Activated CD4-positive, alpha-beta T cell treated with anti-CD3 and anti-CD28 coated beads, Interleukin-2, Interleukin-6, amounts not matched to agents 100 ng/mL and 50 ng/mL, durations not matched to agents 16 hours and 8 hours (primary cell): ENCODE measurements at places on chromosomes 7 and 10.

DNA sequence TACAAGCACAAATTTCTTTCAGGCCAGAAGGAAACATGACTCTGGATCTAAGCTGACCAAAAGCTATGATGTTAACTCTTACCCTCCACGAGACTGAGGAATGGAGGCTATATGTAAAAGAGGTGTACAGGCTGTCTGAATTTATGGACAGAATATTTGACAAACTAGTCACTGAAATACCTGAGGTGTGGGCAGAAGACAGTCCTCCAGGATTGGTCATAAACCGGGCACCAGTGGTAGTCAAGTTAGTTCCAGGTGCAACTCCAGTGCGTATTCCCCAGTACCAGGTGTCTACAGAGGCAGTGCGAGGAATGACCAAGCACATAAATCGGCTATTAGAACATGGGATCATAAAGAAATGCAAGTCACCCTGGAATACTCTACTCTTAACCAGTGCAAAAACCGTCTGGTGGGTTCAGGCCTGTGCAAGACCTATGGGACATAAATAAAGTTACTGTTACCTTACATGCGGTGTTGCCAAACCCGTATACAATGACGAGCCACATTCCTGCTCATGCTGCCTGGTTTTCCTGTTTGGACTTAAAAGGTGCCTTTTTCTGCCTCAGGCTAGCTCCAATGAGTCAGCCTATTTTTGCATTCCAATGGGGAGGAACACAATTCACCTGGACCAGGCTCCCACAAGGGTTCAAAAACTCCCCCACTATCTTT is 6.7 kb upstream of the CYREN start:
- no peak for DNase-seq

GRCh38 chr7:105707967-105708762 is 126.9 kb upstream of the EFCAB10 start:
- DNase-seq: no peak

GRCh38 chr10:60237977-60238758 is 151.5 kb downstream of the ANK3 start:
- peak; percentile 83 for DNase-seq

DNA sequence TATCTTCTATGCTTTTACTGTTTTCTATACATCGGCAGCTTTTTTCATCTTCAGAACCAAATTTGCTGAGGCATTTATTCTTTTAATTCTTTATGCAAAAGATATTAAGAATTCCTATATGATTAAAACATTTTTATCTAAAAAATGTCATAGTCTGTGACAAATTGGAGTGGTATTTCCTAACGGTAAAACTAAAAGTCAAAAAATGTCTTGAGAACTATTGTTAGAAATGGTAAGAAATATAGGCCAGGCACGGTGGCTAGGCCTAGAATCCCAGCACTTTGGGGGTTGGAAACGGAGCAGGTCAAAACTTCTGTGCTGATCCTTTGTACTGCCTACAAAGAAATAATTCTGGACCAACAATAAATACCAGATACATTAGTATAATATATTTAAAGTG is 57.7 kb upstream of the PRR15 start:
- no peak for DNase-seq

- DNase-seq: no peak
Measured at GRCh38 chr7:158186864-158187693, 400.5 kb downstream of the PTPRN2 start.

DNA sequence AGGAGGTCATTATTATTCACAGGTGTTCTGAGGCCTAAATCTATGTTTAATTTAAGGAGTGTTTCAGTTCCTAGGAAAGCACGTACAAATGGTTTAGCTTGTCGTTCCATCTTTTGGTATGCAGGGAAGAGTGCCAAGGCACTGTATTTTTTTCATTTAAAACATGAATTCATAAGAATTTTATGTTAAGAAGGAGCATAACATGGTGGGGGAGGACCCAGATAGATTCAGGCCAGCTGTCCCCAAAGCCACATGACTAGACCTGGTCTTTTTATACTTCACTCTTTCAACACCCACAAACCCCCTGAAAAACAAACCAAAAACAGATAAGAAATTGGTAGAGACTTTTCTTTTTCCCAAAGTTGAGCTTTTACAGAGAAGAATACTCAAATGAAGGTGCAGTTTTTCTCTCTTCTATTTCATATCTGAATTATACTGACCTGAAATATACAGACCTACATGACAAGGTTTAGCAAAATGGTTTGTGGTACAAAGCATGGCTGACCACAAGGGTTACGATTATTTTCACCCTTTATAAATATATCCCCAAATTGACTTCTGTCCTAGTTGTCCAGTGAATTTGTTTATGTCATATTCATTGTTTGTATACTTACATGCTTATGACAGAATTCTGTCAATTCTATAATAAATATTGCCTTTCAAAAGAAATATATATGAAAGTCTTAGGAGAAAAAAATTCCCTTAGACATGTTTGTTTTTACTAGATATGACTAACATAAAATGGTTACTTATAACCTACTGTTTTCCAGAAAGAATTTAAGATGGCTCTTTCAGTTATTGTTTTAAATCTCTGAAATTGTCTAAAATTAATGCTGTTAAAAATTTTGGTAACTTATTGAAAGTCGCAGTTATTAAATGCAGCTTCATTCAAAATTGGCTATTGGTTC is 71.3 kb downstream of the AP3M1 start:
- DNase-seq: no peak

- DNase-seq: no peak
Measured at GRCh38 chr7:77944183-77945182, 145.9 kb downstream of the PHTF2 start.

DNA sequence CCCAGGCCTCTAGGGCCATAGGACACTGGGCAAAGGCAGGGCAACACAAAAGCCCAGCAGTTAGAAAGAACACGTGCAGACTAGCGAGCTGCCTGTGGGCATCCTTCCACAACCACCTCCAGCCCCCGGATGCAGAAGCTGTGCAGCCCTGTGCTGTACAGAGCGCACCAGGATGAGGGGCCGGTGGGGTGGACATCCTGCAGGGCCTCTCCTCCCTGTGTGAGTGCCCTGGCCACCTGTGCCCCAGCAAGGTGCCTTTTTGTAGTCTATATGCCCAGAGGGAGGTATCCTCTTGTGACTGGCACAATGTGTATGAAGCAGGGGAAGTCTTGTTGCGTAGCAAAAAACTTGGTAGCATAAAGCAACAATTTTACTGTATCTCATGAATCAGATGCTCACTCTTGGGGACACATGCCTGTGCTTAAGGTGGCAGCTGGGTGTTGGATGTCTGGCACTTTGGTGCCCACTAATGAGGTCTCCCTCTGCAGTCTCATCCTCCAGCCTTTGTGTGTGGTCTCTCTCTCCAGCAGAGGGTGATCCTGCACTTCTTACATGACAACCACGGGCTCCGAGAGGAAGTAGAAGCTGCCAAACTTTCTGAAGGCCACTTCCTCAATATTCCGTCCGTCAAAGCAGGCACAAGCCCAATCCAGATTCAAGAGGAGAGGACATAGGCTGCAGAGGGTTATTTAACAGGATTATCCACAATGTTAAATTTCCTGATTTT is 8.7 kb downstream of the NCAPG2 start:
- peak; percentile 39 for DNase-seq

DNA sequence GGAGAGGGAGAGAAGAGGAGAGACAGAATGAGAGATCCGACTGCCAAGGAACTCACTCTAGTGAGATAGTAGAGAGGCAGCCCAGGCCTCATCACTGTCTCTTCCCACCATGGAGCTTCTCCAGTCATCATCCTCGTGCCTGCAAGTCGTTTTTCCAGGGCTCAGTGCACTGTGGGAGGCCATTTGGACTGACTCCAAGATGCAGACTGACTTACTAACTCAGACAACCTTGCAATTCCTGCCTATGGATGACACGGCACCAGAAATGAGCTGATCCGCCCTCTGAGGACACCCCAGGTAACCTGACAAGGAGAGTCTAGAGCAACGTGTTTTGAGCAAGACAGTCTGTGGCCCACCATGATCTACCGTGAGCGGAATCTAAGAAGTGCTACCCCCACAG is 154.9 kb downstream of the GLI3 start:
- no peak for DNase-seq

- no peak for DNase-seq
Measured at GRCh38 chr10:121645696-121646095, 47.5 kb upstream of the FGFR2 start.

- no peak for DNase-seq
Measured at GRCh38 chr7:149800169-149800555, 26.8 kb upstream of the ZNF467 start.

GRCh38 chr10:61609701-61610100 is 53.0 kb upstream of the CABCOCO1 start:
- no peak for DNase-seq

DNA sequence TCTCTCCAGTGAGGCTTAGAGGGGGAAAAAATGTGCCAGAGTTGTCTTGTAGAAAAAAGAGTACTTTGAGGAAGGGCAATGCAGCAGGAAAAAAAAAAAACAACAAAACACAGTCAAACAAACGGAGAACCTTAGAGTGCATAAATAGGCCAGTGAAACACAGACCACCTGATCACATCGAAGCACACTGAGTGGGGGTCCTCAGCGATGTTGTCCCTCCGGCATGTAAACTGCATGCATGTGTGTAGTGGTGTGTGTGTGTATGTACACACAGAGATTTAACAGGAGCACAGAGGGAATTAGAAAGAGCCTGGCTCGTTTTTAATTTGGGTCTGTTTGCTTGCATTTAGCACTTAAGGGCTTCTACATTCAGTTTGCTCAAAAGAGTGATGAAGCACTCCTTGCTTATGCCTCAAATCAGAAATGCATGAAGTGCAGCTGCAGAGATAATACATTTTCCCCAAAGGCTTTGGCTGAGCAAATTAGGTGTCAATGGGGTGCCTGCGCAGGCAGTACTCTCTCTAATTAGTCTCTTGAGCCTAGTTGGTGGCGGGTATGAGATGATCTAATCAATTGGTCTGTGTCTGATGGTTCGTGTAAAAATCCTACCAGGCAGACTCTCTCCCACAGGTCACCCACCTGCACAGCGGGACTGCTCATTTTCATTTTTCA is 62.7 kb upstream of the FZD1 start:
- DNase-seq: no peak

GRCh38 chr10:115879372-115880089 is 393.5 kb downstream of the GFRA1 start:
- no peak for DNase-seq

GRCh38 chr7:90706072-90706716 is 110.1 kb downstream of the CDK14 start:
- DNase-seq: no peak

DNA sequence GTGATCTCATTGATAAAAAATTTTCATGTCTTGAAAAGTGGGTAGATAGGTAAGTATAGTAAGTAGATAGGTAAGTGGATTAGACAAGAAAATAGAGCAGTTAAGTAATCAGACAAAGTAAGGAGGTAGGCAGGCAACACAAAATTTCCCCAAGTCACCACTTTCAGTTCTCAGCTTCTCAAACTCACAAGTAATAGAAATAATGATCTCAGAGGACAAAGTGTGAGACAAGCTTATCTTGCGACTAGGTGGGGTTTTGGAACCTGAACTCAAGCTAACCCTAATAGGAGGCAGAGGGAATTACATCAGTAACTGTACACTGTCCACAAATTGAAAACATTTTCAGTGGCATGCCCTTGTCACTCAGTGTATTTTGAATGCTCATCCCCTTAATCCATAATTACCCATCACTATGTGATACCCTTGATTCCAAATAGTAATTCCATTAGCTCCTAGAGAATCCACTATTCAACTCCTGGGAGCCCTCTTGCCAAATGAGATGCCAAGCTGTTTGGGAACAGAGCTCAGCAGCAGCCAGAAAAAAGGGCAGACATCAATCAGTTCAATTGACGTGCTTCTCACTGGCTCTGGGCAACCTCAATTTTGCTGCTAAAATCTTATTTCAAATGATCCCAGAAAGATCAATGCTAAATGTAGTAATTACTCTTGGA is 703.2 kb downstream of the XPNPEP1 start:
- no peak for DNase-seq

DNA sequence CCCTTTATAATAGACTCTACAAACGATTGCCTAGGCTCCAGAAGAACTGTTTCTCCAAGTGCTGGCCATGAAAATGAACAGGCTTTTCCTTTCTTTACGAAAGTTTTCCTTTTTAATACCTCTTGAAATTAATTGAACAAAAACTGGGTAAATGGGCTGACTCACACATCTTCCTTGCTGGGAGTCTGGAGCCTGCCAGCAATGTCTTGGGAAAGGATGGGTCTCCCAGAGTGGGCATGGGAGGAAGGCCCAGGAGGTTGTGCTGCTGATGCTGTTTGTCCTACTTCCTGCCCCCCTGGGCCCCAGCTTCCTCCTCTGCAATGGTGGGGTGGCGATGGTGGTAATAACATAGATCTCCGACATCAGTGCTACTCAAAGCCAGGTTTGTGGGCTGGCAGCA is 174.1 kb downstream of the RPS24 start:
- DNase-seq: no peak

- DNase-seq: no peak
Measured at GRCh38 chr7:136869991-136870865, 1.8 kb downstream of the CHRM2 start.

GRCh38 chr10:76113952-76114351 is 682.5 kb downstream of the LRMDA start:
- DNase-seq: no peak

GRCh38 chr10:8927705-8928104 is 873.2 kb downstream of the GATA3 start:
- DNase-seq: no peak

GRCh38 chr7:155986497-155987160 is 174.4 kb upstream of the SHH start:
- no peak for DNase-seq

- no peak for DNase-seq
Measured at GRCh38 chr7:71015252-71015900, 116.6 kb upstream of the GALNT17 start.

- no peak for DNase-seq
Measured at GRCh38 chr7:34425194-34425593, 232.8 kb upstream of the NPSR1 start.

DNA sequence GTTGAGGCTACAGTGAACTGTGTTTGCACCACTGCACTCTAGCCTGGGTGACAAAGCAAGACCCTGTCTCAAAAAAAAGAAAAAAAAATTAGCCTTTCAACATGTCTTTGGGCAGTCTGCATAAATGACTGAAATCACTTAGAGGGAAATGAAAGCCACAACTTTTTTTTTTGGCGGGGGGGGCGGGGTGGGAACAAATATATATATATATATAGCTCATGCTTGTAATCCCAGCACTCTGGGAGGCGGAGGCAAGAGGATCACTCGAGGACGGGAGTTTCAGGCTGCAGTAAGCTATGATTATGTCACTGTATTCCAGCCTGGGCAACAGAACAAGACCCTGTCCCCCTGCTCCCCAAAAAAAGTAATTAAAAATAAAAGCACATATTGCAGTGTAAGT is 23.4 kb upstream of the MICU1 start:
- no peak for DNase-seq

DNA sequence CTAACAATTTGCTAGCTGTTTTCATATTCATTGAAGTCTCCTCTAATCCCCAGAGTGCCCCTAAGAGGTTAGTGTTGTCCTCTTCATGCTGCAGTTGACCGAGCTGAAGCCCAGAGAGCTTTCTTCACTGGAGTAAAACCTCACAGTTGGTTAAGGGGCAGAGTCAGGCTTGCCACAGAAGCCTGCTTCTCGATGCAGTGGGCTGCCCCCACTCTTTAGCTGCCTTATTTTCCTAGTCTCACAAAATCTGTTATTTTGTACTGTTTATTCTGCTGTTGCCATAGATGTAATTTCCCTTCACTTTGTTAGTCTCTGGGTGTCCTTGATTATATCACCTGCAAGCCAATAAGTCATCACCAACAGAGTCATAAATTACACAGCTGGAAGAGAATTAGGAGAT is 56.3 kb upstream of the ZPBP start:
- no peak for DNase-seq

GRCh38 chr10:103053659-103054581 is 135.8 kb downstream of the CNNM2 start:
- peak; percentile 74 for DNase-seq

- peak; percentile 47 for DNase-seq
Measured at GRCh38 chr7:139829025-139829774, at the start of gene TBXAS1. TBXAS1 (plus strand) TSS chr7:139829264; CDS start chr7:139829391, 127 bp downstream.
